Stimulated activated CD8-positive, alpha-beta memory T cell treated with anti-CD3 and anti-CD28 coated beads, Interleukin-7, amount 100 ng/mL, for 24 hours (primary cell): ENCODE measurements at places on chromosomes 1 and 21.

GRCh38 chr21:38327984-38328383, 71.2 kb downstream of the KCNJ15 start:
- no peak for DNase-seq

- no peak for DNase-seq
These were observed 86.9 kb downstream of the KCNJ15 start for GRCh38 chr21:38343691-38344090.

DNA sequence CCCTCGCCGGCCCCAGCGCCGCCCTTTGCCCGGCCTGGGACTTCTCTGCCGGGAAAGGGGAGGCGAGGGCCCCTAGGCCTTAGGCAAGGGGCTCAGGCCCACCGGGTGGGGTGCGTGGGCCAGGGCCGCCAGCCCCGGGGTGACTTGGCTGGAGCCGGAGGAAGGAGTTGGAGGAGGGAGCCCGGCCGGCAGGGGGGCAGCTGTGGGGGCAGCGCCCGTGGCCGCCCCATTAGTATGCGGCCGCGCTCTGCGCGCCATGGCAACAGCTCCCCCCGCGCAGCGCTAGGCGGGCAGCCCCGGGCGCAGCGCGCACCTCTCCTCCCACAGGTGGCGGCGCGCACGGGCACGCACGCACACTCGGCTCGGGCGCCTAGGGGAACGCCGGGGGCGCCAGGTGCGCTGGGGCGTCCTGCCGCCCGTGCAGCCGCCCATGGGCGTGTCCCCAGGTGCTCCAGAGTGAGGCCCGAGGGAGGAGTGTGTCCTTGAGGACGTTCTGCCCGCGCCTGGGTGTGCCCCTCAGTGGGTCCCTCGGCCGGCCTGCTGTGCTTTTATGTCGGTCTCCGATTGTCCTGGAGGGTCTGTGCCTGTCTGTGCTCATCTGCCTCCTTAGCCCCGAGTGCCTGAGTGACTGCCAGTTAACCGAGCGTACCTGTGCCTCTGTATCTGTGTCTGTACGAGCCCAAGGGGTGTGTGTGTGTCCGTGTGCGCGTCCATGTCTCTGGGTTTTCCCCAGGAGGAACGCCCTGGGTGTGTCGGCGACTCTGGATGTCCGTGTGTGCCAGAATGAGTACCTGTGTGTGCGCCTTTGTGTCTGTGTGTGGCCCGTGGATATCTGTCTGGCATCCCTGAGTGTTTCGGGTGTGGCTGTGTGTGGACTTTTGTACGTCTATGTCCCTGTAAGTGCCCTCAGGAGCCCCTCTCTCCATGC, 38.2 kb upstream of the WASF2 start:
- DNase-seq = no peak

- DNase-seq = no peak
These were observed 19.1 kb downstream of the AJAP1 start for GRCh38 chr1:4673494-4673893.

DNA sequence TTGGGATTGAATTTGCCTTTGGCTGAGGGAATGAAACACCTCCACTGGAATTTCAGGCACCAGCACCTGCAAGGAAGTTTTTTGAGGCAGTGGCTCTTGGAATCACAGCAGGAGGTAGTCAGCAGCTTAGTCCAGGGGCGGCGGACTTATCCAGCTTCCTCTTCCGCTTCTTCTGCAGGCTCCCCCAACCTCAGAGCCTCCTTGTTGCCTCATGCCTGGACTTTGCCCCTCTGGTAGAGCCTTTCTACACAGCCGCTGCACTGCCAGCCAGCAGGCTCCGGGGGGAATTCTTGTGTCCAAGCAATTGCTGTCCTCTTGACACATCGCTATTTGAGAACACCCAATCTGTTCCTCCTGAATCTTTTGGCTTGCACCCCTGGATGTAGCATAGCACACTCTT, 4.4 kb upstream of the RHEX start:
- no peak for DNase-seq

- no peak for DNase-seq
These were observed 4.2 kb downstream of the LRRC71 start for GRCh38 chr1:156924478-156925153.

- peak; percentile 17 for DNase-seq
These were observed 49.4 kb upstream of the PARP1 start for GRCh38 chr1:226457307-226457712.

DNA sequence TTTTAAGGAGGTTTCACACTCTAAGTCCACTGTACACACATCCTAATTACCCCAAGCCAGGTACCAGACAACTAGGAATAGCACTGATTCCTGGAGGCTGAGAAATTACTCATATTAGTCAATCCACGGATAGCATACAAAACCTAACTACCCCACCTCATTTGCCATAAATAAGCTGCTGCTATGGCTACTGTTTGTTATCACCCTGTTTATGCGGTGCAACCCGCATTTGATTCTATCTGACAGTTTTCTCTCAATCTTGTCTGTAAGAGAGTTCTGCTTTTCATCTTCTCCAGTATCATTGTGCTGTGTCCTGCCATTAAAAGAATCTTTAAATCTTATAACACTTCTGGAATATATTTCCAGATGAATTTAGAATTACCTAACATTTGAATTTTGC, 1496.5 kb downstream of the PLA2G4A start:
- no peak for DNase-seq

- DNase-seq = no peak
These were observed 74.4 kb upstream of the SLC44A3 start for GRCh38 chr1:94745742-94746141.

DNA sequence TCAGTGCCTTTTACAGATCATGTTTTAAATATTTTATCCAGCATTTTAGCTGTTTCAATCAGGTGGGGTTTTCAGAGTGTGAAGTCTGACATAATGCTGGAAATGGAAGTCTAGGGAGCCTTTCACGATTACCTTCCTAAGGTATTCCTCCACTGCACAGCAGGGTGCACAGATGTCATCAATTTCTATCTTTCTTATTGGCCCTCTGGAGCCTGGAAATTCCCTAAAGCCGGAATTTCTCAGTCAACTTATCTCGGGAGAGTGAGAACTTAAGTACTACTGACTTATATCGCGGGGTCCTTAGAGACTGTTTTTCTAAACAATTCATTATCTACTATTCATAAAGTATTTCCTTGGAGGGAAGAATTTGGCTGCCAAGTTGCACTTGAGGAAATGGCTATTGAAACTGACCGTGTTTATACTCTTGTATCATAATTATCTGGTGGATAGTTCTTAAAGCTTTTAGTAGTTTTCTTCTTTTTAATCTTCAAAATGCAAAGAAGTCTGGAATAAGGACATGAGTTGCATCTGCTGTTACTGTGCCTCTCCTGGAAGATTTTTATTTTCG, 311.8 kb upstream of the B3GALT2 start:
- DNase-seq = no peak

DNA sequence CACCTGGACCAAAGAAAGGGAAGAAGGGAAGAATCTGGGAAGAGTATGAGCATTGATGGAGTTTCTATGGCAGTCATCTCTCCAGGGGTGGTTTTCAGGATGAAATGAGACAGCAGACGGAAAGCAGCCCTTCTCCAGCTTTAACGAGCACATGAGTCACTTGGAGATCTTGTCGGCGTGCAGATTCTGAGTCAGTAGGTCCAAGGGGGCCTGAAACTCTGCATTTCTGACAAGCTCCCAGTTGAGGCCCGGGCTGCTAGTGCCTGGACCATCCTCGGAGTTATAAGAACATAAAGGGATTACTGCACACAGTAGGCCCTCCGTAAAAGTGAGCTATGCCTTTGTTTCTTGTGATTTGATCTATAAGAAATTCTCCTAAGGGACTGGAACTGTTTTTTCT, 17.6 kb downstream of the HSPG2 start:
- DNase-seq = no peak

DNA sequence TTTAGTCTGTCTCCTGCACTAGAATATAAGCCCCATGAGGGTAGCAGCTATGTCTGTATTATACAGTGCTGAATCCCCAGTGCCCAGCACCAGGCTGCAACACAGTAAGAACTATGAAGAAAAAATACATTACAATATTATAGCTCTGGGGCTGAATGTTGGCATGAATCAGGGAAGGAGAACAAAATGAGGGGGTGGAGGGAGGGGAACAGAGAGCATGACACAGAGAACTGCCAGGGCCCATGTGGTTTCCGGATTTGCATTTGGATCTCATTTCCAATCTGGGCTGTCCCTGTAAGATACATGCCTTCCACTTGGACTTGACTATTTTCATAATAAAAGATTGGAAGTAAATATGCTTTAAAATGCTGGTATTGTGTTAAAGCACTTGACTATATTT, 35.8 kb downstream of the C1orf198 start:
- no peak for DNase-seq

DNA sequence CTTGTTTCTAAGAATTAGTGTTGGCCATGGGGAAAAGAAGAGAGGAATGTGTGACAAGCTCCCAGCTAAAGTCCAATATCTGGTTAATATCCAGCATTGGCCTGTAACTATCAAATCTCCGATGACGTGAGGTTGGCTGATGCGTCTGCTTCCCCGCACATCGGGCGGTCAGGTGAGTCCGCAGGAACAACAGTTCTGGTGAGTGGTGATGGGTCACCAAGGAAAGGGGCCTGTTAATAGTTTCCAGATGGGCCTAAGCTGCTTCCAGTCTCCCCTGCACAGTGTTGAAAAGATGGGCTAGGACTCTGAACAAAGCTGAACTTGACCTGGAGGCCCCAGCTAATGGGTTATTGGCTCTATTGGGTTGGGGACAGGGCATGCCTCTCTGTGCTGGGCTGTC, 193.1 kb upstream of the EDN2 start:
- DNase-seq = no peak

- DNase-seq = no peak
These were observed 5.0 kb downstream of the ALPL start for GRCh38 chr1:21514245-21514644.
